ENCODE measurements at places on chromosomes 11 and 22.

DNA sequence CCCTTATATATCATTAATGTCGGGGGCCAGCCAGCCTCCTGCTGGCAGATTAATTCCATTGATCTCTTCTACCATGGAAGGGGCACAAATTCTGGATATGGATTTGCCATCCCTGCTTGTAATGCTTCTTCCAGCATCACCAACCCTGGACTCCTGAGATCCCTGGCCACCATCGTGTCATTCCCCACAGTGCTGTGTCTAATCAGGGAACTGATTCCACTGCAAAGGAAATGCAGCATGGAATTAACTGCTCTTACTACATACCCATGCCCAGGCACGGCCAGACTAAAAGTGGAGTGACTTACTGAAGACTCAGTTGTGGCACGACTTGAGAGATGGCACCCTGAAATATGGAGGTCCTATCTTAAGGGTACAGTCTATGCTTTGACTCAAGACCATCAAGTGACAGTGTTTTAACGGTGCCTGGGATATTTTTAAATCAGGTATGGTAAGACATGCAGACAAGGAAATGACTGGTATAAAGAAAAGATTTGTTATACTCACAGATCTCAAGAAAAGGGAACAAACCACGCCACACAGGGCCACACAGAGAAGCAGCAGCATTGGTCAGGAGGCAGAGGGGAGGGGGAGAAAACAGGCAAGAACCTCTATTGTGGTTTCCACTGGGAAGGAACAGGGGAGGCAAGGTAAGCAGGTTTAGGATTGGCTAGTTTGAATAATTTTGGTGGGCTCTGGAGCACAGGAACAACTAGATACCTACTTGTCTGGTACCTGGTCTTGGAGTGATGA, 65.1 kb downstream of the IGLL5 start:
- DNase-seq = no peak

GRCh38 chr11:103897160-103897936, 139.1 kb upstream of the DDI1 start:
- DNase-seq = no peak

GRCh38 chr11:72614381-72614780, 59.8 kb downstream of the PDE2A start:
- DNase-seq = no peak

- DNase-seq = no peak
These were observed 154.3 kb downstream of the ADAMTS15 start for GRCh38 chr11:130602641-130603334.

DNA sequence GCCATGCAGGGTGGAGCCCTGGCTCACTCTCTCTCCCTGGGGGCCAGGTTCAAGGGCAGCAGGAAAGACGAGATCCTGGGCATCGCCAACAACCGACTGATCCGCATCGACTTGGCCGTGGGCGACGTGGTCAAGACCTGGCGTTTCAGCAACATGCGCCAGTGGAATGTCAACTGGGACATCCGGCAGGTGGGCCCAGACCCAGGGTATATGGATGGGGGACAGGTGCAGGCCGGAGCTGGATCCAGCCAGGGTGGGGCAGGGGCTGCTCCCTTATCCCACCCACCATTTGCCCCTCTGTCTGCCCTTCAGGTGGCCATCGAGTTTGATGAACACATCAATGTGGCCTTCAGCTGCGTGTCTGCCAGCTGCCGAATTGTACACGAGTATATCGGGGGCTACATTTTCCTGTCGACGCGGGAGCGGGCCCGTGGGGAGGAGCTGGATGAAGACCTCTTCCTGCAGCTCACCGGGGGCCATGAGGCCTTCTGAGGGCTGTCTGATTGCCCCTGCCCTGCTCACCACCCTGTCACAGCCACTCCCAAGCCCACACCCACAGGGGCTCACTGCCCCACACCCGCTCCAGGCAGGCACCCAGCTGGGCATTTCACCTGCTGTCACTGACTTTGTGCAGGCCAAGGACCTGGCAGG, 2.9 kb downstream of the TRPT1 start:
- DNase-seq = no peak

DNA sequence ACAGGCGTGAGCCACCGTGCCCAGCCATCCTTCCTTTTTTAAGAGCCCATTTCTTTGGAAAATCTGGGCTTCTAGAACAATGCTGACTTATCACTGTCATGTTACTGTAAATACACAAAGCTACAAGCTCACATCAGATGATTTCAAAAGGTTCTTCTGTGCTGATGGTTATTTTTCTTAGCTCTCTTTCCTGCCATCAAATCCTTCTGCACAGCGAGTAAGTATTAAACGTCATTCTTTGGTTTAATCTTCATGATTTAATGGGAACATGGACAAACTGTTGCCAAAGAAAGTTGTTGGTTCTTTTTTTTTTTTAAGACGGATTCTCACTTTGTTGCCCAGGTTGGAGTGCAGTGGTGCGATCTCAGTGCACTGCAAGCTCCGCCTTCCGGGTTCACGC, 43.3 kb upstream of the NUP50 start:
- DNase-seq = no peak

DNA sequence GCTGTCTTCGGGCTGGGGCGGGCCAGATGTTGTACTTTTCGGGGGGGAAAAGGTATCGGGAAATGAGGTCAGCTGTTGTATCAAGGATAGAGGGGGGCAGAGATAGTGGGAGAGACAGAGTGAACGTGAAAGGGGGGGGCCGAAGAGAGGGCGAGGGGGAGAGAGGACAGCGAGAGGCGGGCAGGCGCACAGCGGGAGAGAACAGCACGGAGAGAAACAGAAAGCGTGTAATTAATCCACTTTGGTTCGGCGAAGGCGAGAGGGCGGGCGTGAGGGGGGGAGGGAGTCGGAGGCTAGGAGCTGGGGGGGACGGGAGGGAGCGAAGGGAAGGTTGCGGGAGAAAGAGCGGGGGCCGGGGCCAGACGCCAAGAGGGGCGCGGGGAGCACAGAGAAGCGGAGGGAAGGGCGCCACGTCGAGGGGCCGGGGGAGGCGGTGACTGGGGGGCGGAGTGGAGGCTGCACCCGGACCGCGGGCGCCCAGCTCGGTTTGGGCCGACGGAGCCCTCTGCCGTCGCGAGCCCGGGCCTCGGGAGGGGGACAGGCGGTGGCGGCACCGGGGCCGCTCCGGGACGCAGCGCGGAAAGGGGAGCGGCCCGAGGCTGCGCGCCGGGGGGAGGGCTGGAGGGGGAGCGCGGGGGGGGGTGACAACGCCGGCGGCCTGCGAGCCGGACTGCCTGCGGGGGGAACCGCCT, 612 bp downstream of the IGF2 start:
- DNase-seq = no peak

GRCh38 chr11:76380159-76380976, 564 bp downstream of the THAP12 start:
- no peak for DNase-seq

- no peak for DNase-seq
These were observed 404 bp downstream of the DCHS1 start for GRCh38 chr11:6655020-6655789.

- DNase-seq = peak; percentile 36
These were observed 669 bp upstream of the BCR start for GRCh38 chr22:23179381-23180299.

DNA sequence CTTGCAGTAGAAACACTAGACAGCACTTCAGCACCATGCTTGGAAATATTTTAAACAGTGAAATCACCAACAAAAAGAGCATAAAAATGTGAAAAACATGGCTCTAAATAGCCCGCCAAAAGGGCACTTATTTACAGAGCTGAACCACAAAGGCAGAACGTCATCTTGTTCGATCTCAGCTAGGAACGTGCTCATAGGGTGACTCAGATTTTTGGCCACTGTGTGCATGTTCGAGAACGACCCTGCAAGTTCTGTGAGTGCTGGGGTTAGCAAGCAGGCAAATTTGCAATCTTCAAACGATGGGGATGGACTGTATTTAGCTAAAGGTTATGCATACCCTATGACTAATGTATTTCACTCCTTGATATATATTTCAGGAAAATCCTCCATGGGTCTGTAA, 30.6 kb downstream of the OR2AT4 start:
- DNase-seq = no peak

DNA sequence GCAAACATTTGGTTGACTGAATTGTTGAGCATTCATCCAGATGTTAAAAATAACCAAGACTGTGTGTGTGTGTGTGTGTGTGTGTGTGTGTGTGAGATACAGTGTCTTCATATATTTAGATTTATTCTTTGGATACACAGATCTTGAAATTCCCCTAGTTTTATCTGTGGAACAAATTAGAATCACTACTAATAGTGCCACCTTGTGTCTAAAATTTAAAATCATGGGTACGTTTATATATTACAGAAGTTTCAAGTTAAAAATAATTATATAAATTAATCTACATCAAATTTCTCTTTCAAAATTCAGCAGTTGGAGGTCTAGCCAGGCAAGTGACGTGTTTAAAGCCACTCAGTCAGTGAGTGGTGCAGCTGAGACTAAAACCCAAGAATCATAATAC, 1566.2 kb upstream of the TENM4 start:
- no peak for DNase-seq

DNA sequence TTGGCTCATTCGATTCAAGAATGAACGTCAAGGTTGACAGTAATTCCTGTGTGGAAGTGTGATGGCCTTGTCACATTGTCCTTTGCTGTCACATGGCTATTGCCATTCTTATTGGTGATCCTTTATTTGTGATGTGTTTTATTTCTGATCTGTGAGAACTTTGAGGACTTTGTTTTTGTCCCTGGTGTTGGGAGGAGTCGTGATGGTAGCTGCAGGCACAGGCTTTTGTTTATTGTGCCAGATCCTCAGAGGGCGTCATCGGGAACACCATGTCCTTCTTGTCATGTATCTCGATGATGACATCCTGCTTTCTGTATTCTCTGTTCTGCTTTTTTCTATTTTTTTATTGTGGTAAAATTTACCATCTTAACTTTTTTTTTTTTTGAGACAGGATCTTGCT, 5.6 kb downstream of the PICK1 start:
- peak; percentile 71 for DNase-seq

Data from tibial nerve (tissue), 4 donors.